HCEC 1CT (cell line): ENCODE measurements at places on chromosomes 12 and 14.
A peak's percentile ranks its signal among the peaks of the same experiment; 100 is the strongest.

GRCh38 chr12:93214523-93215289 lies 163.0 kb upstream of the NUDT4 start:
- DNase-seq = no peak

- DNase-seq = no peak
Measured at GRCh38 chr12:124975276-124975675, 13.7 kb downstream of the DHX37 start.

- no peak for DNase-seq
Measured at GRCh38 chr12:100484891-100485471, 11.3 kb downstream of the NR1H4 start.

DNA sequence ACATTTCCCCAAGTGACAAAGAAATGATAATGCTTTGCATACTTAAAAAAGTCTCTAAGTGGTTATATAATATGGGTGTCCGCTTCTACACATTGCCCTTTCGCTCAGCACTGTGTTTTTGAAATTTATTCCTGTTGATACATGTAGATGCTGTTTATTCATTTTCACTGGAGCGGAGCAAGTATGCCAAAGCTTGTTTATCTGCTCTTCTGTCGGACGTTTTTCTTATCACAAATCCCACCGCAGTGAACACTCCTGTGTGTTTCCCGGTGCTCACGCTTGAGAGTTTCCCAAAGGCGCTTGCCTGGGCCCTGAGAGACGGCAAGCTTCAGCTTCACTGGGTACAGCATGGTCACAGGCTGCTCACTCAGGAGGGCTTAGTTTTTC lies 50.2 kb downstream of the TPCN1 start:
- DNase-seq = no peak

- no peak for DNase-seq
Measured at GRCh38 chr12:123114304-123115083, 36.4 kb downstream of the PITPNM2 start.

DNA sequence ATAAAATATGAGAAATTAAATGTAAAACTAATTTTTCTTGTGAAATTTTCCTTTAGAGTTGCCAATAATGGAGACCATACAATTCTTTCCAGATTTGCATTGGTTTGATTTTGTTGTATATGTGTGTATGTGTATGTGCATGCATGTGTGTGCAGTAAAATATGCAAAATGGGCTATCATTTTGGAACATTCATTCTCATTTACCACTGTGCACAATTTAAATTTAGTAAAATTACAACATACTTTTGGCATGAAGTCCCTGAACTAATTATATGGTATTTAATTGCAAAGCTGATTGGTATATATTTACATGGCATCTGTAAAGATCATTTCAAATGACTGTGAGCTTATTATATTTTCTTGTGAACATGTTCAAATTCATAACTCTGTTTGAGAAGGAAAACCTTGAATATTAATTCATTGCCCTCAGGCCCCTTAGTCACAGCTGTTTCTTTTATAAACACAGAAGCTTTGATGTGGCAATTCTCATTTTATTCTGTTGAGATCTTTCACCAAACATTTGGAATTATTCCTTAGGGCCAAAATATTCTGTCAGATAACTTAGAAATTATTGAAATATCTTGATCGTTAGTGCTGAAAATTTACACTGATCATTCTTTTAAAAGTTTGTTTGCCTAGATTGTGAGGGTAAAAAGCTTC lies 17.6 kb downstream of the KERA start:
- peak; percentile 45 for DNase-seq

DNA sequence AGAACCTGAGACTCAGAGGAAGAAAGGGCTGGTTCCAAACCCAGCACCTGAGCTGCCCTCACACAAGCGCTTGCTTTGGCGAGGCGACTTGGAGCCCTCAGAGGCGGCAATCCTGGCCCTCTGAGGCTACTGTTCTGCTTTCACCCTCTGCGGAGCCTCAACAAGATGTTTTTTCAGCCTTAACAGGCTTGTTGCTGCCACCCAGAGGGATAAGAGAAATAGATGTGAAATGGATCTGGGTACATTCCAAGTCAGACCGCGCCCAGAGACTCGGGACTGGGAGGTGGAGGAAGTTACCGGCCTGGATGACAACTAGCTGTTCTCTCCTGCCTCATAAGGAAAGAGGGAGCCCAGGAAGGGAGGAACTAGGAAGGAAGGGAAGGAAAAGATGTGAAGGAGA lies 89.6 kb downstream of the TTC7B start:
- no peak for DNase-seq

DNA sequence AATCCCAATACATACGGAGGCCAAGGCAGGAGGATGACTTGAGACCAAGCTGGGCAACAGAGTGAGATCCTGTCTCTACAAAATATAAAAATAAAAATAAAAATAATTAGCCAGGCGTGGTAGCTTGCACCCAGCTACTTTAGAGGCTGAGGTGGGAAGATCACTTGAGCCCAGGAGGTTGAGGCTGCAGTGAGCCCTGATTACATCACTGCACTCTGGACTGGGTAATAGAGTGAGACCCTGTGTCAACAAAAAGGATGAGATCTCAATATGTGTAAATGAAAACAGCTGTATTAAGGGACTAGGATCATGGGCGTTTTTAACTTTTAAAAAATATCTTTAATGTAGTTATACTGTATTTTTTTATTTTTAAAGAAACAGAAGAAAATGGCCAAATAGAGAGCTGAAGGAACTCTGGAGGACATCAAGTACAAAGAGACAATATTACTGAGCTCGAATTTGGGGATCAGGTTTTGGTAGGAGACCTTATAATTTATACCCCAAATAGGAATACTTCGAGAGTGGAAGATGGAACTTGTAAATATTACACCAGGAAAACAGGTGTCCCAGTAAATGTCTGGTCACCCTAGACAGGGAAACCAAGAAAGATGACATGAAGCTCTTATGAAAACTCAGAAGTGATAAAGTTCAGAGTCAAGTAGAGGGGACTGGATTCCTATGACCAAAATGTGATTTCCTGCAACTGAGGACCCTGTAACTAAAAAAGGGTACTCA lies 13.1 kb downstream of the BATF start:
- DNase-seq = no peak

- DNase-seq = no peak
Measured at GRCh38 chr12:91952916-91953315, 192.7 kb downstream of the BTG1 start.

DNA sequence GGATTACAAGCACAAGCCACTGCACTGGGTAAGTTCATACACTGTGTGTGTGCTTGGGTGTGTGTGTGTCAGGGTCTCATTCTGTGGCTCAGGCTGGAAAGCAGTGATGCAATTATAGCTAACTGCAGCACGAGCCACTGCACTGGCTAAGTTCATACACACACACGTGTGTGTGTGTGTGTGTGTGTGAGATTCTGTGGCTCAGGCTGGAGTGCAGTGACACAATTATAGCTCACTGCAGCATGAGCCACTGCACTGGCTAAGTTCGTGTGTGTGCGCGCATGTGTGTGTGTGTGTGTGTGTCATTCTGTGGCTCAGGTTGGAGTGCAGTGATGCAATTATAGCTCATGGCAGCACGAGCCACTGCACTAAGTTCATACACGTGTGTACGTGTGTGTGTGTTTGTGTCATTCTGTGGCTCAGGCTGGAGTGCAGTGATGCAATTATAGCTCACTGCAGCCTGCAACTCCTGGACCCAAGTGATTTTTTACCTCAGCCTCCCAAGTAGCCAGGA lies 85.4 kb downstream of the HECTD1 start:
- no peak for DNase-seq
